ENCODE measurements at places on chromosomes 2 and 18.

GRCh38 chr2:138658187-138658894 is 121.8 kb downstream of the NXPH2 start:
- DNase-seq, result no peak

DNA sequence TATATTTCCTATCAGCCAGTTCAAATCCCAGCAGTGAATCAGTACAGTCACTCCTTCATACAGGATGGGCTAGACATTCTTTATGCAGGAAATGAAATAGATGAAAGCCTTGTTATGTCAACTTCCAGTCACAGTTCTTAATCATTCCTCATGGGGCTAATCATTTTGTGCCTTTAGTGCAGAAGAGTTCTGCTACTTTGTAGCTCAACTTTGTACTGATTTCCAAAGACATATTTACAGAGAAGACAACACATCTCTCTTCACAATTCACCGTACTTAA is 593.9 kb upstream of the NETO1 start:
- DNase-seq, result no peak

GRCh38 chr18:11986061-11986460 is 4.8 kb downstream of the IMPA2 start:
- DNase-seq, result no peak

DNA sequence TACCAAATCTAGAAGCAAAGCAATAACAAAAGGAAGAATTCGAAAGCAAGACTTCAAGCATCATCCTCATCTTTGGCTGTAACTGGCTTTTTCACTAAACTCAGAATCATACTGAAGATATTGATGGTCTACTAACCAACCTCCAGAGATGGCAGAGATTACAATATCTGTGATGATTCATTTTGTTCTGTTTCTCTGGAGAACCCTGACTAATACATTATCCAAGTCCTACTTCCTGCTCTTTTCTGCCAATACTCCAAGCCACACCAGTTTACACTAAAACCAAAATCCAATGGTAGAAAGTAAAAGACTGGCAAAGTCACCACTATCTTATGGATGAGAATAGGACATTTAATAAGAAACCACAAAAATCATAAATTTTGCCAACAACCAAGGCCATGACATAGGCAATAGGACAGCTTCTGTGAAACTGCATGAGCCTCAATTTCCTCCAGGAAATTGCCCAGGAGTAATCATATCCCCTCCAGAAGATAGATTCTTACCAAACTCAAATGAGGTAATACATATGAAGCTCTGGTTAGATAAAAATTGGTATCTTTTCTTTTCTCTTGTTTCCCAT is 159.8 kb downstream of the METTL4 start:
- DNase-seq, result peak; percentile 5

DNA sequence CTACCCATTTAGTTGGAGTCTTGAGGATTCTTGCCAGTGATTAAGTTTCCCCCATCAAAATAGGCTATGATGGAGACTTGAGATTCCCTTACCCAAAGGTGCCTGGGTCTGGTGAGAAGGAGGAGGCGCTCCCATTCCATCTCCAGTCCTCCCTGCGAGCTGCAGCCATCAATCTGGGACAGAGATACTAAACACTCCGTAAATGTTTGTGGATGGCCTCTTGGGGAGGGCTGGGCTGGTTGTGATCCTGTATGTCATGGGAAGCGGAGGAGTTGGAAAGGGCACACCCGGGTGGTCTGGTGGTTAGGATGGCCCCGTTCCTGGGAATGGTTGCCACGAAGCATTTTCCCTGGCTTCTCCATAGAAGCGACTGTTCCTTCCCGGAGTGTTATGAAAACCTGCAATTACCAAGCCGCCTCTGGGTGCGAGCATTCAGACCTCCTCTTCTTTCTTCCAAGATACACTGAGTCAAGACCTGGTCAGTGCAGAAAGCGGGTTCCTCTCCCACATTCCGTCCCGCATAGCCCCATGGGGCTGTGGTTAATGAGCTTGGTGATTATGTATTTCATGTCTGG is 196.9 kb downstream of the CTIF start:
- no peak for DNase-seq

GRCh38 chr2:211652327-211652726 is 886.3 kb downstream of the ERBB4 start:
- DNase-seq, result no peak

DNA sequence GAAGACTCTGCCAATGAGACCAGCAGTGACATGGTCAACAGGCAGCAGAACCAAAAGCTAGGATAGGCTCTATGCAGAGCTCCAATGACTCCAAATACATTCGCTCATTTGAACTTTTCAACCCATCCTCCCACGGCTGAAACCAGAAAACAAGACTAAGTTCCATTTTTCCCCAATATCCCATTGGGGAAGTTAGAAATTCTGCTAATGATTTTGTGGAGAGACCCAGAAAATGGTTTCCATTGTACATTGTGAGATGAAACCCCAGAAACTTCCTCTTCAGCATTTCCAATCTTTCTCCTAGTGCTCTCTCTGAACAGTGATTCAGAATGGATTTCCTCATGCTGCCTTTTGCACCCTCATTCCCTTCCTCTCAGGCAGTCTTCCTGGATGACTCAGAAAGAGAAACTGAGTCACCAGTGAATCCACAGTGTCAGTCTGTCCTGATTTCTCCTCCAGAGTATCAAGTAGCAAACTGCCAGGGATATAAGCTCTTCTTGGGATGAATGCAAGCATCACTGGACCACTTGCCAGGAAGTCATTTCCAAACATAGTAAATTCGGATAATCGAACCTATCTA is 467.7 kb upstream of the ID2 start:
- DNase-seq, result no peak

- DNase-seq, result no peak
Observed at GRCh38 chr2:148658807-148659722, 14.5 kb downstream of the EPC2 start.

DNA sequence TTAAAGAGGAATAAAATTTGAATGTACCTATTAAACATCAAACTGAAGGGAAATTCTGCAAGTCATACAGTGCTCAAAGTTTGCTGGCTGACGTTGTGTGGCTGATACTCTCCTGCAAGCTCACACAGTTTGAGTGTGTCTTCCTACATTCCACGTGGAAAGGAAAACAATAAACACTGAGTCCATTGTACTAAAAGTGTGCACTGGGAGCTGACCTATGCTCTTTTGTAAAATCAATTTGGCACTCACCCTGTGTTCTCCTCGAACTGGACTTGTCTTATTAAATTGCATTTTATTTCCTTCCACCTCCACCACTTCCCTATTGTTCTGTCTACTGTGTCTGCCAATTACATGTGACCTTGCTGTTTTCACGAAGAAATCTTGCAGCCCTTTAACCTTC is 458.0 kb downstream of the CPS1 start:
- DNase-seq, result no peak

GRCh38 chr2:236627193-236627592 is 57.6 kb downstream of the ACKR3 start:
- DNase-seq, result no peak

DNA sequence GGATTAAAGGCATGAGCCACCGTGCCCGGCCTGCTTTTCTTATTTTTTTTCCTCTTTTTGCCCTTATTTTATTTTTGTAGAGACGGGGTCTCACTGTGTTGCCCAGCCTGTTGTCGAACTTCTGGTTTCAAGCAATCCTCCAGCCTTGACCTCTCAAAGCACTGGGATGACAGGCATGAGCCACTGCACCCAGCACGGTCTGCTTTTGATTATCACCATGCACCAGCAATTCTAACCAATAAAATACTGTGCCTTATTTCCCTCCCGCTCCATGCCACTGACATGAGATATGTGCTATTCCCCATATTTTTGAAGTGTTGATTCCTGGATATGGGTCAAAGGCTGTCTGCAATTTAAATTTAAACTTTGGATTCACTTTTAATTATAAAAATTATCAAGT is 42.9 kb downstream of the ACYP2 start:
- no peak for DNase-seq

DNA sequence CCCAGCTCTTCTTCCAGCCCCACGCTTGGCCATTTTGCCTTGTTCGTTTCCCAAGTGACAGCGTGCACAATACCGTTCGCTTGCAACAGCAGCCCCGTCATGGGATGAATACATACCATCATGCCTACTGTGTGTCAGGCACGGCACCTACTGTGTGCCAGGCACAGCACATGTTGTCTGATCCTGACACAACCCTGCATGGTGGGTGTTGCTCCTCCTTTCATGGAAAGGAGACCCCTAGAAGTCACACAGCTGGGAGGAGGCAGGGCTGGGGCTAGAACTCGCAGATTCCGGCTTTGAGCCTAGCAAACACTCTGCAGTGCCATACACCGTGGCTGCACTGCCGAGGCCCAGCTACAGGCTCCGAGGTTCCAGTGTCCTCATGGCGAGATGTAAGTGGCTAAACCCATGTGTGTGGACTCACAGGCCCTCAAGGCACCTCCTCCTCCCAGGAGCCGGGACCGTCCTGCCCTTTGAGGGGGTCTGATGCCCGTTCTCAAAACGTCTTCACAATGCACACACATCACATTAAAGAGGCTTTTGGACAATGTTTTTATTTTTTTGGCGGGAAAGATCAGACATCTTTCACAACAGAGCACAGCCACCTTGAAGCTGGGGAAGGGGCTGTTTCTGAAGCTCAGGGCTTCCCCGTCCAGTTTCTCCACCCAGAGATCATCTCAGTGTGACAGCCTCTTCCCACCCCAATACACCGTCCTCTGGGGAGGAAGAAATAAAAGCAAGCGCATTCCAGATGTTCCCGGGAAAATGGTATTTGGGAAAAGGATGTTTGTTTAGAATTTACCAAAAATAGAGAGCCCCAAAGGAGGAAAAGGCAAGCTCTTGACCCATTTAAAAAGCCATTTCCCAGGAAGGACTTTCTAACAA is 64.9 kb downstream of the HS1BP3 start:
- DNase-seq, result no peak

GRCh38 chr18:71040161-71040560 is 751.3 kb downstream of the SOCS6 start:
- DNase-seq, result no peak

DNA sequence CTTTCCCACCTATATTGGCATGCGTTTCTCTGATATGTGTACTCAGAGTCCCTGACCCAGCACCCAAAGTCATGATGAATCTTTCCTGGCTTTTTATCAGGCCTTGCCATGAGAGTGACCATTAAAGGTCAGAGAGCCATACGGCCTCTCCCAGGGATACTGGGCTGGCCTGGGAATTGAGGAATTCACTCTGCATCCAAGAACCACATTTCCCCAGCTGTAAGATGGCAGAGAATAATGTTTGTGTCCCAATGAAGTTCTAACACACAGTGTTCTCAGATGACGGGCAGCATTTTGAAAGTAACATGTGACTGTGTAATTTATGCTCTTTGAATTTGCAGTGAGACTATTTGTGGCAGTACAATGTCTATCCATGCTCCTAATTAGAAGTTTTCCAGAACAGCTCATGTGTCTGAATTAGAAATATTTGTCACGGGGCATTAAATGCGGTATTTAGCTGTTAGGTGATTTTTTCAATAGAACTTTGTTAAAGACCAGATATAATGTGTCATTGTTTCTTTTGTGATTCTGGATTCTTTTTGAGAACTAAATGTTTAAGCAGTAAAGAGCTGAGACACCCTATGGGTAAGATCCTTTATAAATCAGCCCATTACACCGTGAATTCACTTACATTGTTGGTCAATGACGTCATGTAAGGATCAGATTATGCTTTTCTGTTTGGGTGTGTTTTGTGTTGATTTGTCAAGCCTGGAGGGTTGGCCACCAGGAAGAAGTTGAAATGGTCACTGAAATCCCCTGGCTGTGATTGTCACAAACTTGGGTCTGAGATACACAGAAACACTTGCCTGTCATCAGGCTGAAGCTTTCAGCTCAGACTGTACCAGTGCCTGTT is 7.3 kb upstream of the SLC3A1 start:
- peak; percentile 33 for DNase-seq

GRCh38 chr18:28408528-28408927 is 231.6 kb upstream of the CDH2 start:
- no peak for DNase-seq

GRCh38 chr2:230328155-230328458 is 1.1 kb downstream of the SP140L start:
- DNase-seq, result no peak

DNA sequence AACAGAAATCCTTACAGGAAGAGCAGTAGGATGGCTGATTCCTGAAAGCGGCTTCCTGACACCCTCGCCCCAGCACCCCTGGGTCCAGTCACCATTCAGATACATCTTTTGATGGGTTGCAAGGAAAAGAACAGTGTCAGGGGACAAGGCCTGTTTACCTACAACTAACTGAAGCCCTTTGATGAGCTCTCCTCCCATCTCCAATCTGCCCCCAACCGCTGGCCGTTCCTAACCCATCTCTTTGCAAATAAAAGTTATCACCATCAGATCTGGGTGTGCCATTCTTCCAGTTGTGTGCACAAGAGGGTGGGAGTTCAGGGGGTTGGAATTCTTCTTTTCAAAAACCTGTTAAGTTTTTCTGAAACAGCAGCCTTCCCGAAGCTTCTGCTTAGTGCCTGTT is 48.9 kb downstream of the ARL4C start:
- no peak for DNase-seq

- DNase-seq, result no peak
Observed at GRCh38 chr2:23508066-23508390, 123.0 kb downstream of the KLHL29 start.

- DNase-seq, result no peak
Observed at GRCh38 chr2:134762508-134762907, 43.7 kb upstream of the TMEM163 start.

DNA sequence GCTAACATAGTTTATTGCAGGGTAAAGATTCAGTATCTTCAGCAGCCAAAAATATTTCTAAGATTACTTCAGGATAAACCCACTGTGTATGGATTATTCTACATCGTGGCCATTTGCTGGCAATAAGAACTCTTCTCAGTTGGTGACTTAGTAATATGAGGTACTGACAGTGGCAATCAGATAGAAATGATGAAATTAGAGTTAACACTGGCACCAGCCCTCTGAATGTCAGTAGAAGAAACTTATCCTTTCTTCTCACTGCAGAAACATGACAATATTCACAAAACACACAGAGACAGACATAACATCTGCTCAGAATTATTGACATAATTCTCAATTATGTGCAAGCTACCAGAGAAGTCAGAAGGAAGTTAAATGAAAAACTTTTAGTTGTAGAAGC is 246.3 kb upstream of the COL3A1 start:
- no peak for DNase-seq

- DNase-seq, result no peak
Observed at GRCh38 chr2:188810586-188810985, 163.6 kb upstream of the COL3A1 start.

DNA sequence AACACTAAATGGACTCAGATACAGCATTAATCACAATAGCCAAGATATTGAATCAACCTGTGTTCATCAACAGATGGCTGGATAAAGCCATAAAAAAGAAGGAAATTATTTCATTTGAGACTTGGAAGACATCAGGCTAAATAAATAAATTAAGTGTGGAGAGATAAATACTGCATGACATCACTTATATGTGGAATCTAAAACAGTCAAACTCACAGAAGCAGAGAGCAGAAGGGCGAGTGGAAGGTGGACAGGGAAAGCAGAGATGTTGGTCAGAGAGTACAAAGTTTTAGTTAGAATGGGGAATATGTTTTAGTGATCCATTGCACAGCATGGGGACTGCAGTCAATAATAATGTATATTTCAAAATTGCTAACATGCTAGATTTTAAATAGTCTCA is 207.2 kb downstream of the VAPA start:
- DNase-seq, result no peak
